ENCODE measurements at places on chromosomes 6 and 20.
A peak's percentile ranks its signal among the peaks of the same experiment; 100 is the strongest.

GRCh38 chr20:24365670-24366069, 103.8 kb upstream of the SYNDIG1 start:
- no peak for DNase-seq

- no peak for DNase-seq
Measured at GRCh38 chr20:38353316-38353715, 7.0 kb downstream of the LBP start.

DNA sequence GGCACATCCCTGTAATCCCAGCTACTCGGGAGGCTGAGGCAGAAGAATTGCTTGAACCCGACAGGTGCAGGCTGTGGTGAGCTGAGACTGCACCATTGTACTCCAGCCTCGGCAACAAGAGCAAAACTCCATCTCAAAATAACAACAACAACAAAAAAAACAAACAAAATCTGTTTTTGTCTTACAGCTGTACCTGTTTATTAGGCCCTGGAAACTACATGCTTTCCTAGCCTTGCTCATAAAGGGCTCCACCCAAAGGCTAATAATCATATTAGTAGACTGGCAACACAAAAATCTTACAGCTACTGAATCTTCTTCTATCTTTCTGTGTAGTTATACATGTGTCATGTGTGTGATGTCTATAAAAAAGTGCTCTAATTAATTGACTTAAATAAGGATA, 503.9 kb upstream of the EYS start:
- DNase-seq, result no peak

GRCh38 chr20:47102629-47103028, 208.0 kb downstream of the EYA2 start:
- DNase-seq, result no peak

DNA sequence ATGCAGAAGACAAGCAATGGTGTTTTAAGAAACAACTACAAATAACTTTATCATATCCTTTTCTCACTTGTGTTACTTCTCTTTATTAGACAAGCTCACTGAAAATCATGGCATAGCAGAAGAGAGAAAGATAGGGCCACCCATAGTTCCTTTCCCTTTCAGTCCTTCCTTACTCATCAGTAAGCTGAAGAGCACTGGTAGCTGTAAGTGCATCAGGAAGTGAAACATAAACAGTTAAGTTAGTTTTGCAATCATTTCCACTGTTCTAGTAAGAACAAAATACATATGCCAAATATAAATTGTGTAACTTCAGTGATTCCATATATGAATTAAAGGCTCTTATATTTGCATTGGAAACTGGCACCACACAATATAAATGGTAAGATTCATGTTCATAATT, 220.1 kb downstream of the HACE1 start:
- DNase-seq, result no peak

DNA sequence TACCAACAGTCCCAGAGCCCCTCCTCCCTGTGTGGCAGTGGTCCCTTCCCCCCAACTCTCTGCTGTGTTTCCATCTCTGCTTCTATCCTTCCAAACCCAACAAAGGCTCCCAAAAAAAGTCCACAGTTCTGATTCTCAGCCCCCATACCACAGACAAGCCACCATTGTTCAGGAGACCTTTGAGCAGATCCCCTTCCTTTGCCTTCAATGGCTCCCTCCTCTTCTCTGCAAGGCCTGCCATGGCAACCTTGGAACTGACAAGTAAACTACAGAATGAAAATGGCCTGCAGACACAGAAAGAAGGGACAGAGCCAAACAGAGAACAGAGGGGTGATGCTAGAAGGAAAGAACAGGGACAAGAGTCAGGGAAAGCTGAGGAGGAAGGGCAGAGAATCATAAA, 23.2 kb downstream of the OR2H2 start:
- DNase-seq, result no peak

DNA sequence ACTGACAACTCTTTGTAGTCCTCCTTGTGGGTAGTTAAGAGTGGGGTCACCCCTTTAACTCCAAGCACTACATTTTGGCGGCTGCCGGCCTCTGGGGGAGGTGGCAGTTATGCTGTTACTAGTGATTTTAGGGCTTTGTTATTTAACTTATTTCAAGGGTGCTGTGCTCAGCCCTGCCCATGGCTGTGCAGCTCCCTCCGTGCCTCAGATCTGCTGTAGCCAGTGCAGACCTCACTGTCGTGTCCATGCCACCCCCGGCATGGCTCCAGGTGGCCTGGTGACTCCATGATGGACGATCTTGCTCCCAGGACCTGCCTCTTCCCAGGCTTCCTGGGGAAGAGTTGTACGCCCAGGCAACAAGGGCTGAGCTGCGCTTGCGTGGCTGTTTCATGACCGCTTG, 15.4 kb downstream of the UQCC2 start:
- no peak for DNase-seq

- DNase-seq, result peak; percentile 73
Measured at GRCh38 chr6:170080828-170081371, 210.0 kb downstream of the DLL1 start.

- DNase-seq, result no peak
Measured at GRCh38 chr6:119116712-119117281, 38.3 kb upstream of the FAM184A start.

DNA sequence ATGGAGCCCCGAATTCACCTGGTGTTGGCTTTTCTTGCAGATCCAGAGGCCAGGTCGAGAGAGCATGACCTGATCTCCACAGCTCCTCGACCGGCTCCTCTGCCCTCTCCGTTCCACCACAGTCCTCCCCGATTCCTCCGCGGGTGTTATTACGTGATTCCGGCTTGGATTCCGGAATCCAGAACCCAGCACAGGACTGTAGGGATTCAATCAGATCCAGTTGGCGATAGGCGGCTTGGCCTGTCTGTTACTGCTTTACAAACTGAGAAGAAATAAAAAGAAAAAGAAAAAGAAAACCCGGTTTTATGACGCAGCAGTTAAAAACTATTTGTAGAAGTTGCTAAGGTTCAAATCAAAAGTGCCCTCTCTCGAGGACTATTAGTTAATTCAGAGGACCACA, 222.7 kb downstream of the EYA2 start:
- DNase-seq, result no peak

GRCh38 chr6:89208551-89208950, 8.6 kb downstream of the GABRR1 start:
- no peak for DNase-seq

DNA sequence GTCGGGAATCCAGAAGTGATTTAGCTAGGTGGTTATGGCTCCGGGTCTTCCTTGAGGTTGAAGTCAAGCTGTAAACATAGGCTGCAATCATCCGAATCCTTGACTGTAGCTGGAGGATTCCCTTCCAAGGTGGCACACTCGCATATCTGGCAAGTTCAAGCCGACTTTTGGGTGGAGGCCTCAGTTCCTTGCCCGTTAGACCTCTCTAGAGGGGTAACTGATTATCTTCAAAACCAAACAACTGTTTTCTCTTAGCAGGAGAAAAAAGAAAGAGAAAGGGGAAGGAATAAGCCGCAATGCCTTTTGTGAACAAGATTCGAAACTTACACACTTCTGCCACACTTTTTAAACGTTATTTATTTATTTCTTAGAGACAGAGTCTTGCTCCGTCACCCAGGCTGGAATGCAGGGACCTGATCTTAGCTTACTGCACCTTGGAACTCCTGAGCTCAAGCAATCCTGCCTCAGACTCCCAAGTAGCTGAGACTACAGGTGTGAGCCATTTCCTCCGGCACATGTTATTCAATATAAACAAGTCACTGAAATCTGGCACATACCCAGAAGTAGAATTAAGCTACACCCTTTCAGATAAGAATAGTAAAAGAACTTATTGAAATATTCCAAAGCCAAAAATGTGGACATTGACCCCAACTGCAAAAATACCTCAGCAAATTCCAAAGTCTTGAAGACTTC, 76.3 kb downstream of the HFE start:
- no peak for DNase-seq

- DNase-seq, result peak; percentile 16
Measured at GRCh38 chr6:116111552-116112528, 11.2 kb downstream of the NT5DC1 start.

DNA sequence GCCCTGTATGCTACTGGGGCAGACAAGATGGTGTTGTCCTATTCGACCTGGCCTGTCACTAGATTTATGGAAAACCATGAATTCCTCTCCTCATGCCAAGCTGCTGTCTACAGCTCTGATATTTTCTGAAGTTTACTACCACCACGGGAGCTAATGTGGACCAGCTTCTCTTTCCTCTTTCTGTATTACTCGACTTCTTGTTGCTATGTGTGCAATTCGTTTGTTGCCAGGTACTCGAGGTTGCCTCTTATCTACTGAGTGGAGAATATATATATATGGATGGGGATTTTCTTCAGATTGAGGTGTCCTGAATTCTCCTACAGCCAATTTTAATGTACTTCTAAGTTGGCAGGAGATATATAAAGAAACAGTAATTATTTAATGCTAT, 34.7 kb downstream of the MAN1A1 start:
- no peak for DNase-seq

DNA sequence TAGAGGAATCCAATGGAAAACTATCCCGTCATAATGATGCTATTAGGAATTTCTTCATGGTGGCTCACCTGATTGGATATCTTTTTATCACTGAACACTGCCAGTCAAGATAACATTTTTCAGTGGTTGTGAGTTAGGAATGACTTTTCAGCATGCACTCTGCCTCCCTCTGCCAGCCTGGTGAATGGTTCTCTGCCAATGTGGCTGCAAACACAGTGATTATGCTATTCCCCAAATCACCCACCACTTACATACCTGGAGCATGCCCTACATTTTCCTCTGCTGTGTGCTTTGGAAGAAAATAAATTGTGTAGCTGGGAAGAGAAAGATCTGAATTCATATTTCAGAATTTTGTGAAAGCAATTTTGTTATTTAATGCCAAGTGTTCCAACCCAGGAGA, 102.6 kb upstream of the LAMP5 start:
- no peak for DNase-seq

DNA sequence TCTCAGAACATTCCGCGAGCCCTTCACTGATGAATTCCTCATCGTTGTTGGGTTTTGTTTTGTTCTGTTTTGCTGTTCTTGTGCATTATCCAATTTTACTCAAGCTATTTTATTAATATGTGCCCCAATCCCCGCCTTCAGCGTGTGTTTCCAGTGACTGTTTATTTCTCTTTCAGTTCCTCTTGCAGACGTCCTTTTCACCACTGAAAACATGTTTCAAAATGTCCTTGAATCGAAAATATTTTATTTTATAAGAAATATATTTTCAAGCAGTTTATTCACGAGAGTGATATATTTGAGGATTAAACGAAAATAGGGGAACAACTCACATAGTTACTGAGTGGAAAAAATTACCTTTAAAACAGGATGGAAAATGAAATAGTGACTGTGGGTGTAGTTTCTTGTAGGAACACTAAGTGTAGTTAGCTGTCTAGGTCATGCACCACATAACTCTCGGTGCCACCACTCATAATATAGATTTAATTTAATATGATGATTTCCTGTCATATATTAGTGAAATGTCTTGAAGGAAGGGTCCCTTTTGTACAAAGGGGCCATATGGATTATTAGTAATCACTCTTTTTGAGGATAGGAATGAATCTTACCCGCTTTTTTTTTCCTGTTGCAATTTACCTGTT, 45.3 kb upstream of the HDDC2 start:
- DNase-seq, result no peak

DNA sequence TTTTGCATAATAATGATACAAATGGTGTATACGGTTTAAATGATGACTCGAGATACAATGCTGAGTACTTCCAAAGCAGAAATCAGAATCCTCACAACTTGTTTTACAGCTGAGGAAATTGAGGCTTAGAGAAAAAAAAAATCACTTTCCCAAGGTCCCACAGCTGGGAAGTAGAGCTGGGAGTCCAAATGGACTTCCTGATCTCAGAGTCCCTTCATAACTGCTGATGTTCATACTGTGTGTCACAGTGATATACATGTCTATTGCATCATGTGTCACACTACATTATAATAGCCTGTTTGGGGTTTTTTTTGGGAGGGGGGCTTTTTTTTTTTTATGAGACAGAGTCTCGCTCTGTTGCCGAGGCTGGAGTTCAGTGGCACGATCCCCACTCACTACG, 8.5 kb downstream of the HM13 start:
- DNase-seq, result no peak

DNA sequence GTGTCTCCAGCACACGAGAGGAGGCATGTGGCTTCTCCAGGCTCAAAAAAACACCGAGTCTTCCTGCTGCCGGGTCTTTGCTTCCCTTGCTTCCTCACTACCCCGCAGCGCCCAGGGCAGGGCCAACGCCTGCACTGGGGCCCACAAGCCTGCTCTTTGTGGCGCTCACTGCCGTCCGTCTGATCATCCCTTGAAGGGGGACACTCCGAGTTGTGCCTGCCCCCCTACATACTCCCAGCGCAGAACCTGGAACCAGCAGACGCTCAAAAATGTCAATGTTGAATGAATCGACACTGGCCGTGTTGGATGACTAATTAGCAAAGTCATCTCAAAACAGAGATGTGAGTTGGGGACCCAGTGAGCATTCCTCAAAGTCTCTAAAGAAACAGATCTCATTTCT, 8.1 kb upstream of the ARFGAP1 start:
- no peak for DNase-seq

- no peak for DNase-seq
Measured at GRCh38 chr6:24323632-24324337, 34.1 kb downstream of the DCDC2 start.

DNA sequence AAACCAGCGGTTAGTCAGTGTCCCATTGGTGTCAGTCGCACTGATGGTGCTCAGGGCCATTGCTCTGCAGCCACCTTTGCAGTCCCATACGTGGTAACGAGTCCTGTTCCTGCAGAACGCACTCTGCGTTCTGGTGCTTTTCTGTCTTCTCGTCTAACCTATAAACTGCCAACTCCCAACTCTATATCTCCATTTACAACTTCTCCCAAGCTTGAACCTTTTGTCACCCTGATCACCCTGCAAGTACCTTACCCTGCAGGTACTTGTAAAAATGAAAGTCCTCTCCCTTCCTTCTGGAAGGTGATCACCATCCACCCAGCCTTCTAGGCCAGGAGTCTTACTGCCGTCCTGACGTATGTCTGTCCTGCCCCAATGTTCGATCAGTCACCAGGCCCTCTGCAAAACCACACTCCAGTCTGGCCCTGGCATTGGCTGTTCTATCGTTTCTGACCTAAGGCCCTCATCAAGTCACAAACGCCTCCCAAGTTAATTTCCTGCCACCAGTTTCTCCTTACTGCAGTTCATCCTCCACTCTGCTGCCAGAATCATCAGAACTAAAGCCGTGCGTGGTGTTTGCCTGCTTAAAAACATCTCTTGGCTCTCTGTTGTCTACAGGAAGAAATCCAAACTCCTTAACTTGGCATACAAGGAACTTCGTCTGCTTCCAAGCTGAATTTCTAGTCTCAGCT, 7.9 kb downstream of the RREB1 start:
- DNase-seq, result no peak

DNA sequence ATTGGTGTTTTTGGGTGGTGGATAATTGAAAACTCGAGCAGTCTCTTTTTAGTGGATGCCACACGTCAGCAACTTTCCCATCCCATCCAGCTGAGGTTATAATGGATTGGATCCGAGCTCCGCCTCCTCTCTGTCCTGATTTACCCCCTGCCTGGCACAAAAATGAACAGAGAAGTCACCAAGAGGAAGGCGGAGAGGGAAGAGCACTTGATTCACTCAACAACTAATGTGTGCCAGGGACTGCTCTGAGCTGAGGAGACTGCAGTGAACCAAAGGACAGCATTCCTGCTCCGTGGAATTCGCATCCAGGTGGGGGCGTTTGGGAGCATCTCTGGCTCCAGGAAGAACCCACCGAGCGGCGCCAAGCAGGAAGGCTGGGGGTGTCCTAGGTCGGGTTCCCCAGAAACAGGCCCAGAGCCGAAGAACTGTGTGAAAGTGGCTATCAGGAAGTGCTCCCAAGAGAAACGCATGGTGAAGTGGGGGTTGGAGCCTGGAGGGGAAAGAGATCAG, 95.8 kb upstream of the NAA20 start:
- DNase-seq, result no peak
